ENCODE measurements at places on chromosomes 7 and 10. TPM values are rescaled to one million over a fixed set of nuclear protein-coding genes. Genes with fewer than 3 reads are reported as not detected.

The FAM53B gene
- 9.5 TPM for total RNA-seq

The WEE2 gene
- not detected for total RNA-seq

The DNAH11 gene
- total RNA-seq = 2.4 TPM

The SPDYE5 gene
- total RNA-seq = not detected

The SLC39A12 gene
- not detected for total RNA-seq

The PRXL2A gene
- total RNA-seq = 0.17 TPM

The BRI3 gene
- total RNA-seq = 315 TPM

The TDRD1 gene
- total RNA-seq = not detected

The PTPN20 gene
- not detected for total RNA-seq

The IRF5 gene
- total RNA-seq = not detected

The CTAGE4 gene
- not detected for total RNA-seq

The CPEB3 gene
- 0.85 TPM for total RNA-seq

The SLC26A3 gene
- not detected for total RNA-seq

- no peak overlapping the region for H3K27ac ChIP-seq
- H3K27me3 ChIP-seq = peaks cover 16% of the 10 kb centered on the region
- H3K4me1 ChIP-seq = no peaks in the 10 kb centered on the region
- no peaks in the 10 kb centered on the region for H3K36me3 ChIP-seq
- no peak for DNase-seq
Observed at GRCh38 chr7:129804890-129805719, 147.7 kb downstream of the UBE2H start.

DNA sequence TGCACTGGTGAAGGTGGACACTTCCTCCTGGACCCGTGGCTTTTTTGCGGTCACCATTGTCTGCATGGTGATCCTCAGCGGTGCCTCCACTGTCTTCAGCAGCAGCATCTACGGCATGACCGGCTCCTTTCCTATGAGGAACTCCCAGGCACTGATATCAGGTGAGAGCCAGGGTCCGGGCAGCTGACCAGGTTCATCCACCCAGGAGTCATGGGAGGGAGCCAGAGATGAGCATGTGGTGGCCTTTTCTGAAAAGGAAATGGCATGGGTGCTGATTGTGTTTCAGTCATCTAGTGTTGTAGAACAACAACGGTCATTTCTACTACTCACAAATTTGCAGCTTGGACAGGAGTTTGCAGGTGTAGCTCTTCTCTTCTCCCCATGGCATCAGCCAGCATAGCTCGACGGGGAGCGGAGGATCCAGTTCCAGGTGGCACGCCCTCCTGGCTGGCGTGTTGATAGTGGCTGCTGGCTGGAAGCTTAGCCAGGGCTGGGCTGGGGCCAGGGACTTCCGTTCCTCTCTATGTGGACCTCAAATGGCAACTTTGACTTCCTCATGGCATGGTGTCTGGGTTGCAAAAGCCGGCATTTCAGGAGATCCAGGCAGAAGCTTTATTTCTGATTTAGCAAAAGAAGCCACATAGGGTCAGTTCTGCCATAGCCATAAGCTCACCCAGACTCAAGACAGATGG, 32.7 kb downstream of the SLC29A3 start:
- no peaks in the 10 kb centered on the region for H3K36me3 ChIP-seq
- peaks cover 24% of the 10 kb centered on the region for H3K27me3 ChIP-seq
- H3K27ac ChIP-seq = no peak overlapping the region
- H3K4me3 ChIP-seq = no peak overlapping the region
- DNase-seq = no peak

DNA sequence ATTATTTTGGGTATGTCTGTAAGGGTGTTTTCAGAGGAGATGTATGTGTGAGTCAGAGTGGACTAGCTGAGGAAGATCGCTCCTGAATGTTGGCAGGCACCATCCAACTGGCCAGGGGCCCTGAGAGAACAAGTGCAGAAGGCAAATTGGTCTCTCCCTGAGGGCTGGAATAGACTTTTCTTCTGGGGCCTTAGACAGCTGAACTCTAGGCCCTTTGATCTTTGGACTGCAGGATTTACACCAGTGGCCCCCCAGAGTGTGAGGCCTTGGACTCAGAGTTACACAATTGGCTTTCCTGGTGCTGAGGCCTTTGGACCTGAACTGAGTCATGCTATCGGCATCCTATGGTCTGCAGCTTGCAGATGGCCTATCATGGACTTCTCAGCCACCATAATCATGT, 217.2 kb downstream of the REEP3 start:
- no peaks in the 10 kb centered on the region for H3K36me3 ChIP-seq
- H3K4me1 ChIP-seq = peaks cover 9% of the 10 kb centered on the region
- H3K27me3 ChIP-seq = peaks cover 2% of the 10 kb centered on the region

GRCh38 chr7:135753616-135754413, 5.2 kb upstream of the FAM180A start:
- H3K27me3 ChIP-seq = peaks cover 2% of the 10 kb centered on the region
- no peak overlapping the region for H3K4me3 ChIP-seq
- H3K27ac ChIP-seq = no peak overlapping the region
- DNase-seq = no peak
- peaks cover 5% of the 10 kb centered on the region for H3K36me3 ChIP-seq
- peaks cover 23% of the 10 kb centered on the region for H3K4me1 ChIP-seq

GRCh38 chr10:48287417-48288391, 13.2 kb upstream of the FRMPD2 start:
- H3K36me3 ChIP-seq = peaks cover 7% of the 10 kb centered on the region
- no peak overlapping the region for H3K4me3 ChIP-seq
- H3K27me3 ChIP-seq = peaks cover 40% of the 10 kb centered on the region
- H3K27ac ChIP-seq = no peak overlapping the region
- peaks cover 13% of the 10 kb centered on the region for H3K4me1 ChIP-seq

DNA sequence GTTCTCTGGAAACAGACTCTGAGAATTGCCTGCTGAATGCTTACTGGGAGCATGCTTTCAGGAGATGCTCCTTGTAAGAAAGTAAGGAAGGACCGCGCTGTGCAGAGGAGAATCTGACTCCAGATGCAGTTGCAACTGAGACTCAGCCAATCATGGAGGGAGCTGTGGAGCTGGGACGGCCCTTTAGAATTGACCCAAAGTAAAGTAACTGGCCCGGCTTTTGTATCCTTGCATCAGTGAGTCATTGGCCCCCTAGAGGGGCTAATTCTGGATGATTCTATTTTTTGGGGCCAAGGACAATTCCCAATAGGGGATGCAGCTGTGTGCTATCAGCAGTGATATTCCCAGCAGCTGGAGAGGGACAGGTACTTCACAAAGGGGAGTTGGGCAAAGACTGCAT, 170.4 kb downstream of the PTEN start:
- no peaks in the 10 kb centered on the region for H3K27me3 ChIP-seq
- no peak for DNase-seq
- no peak overlapping the region for H3K4me3 ChIP-seq
- H3K27ac ChIP-seq = no peak overlapping the region
- peaks cover 36% of the 10 kb centered on the region for H3K4me1 ChIP-seq
- no peaks in the 10 kb centered on the region for H3K36me3 ChIP-seq

GRCh38 chr10:72016608-72017300, 52.6 kb downstream of the CHST3 start:
- DNase-seq = no peak
- H3K27me3 ChIP-seq = peaks cover 13% of the 10 kb centered on the region
- H3K4me3 ChIP-seq = no peak overlapping the region
- peaks cover 16% of the 10 kb centered on the region for H3K4me1 ChIP-seq
- H3K27ac ChIP-seq = no peak overlapping the region

GRCh38 chr10:683448-684071, 5.9 kb downstream of the DIP2C start:
- H3K27ac ChIP-seq = peak overlapping the region; percentile 99
- H3K27me3 ChIP-seq = peaks cover 3% of the 10 kb centered on the region
- peaks cover 70% of the 10 kb centered on the region for H3K4me1 ChIP-seq
- H3K4me3 ChIP-seq = peak overlapping the region; percentile 90
- DNase-seq = peak; percentile 99
- H3K36me3 ChIP-seq = peaks cover 16% of the 10 kb centered on the region

- H3K36me3 ChIP-seq = no peaks in the 10 kb centered on the region
- H3K27ac ChIP-seq = no peak overlapping the region
- H3K27me3 ChIP-seq = peaks cover 38% of the 10 kb centered on the region
Observed at GRCh38 chr7:29806995-29807841, 910 bp downstream of the WIPF3 start.

DNA sequence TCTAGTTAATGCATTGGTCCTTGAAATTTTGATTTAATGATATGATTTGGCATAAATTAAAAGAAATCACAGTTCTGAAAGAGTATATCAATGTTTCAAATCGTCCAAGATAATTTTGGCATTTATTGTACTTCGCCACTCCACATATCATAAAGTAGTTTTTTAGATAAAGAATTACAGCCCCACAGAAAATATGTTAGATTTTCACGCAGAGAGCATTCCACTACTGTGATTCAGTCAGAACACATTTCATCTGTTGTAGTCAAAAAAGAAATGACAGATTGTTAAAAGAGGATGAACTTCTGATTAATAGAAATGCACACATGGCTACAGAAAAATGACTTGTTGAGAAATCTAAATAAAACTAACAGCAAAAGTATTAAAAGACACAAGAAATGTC, 1063.5 kb upstream of the LRRN3 start:
- no peaks in the 10 kb centered on the region for H3K27me3 ChIP-seq
- peaks cover 18% of the 10 kb centered on the region for H3K4me1 ChIP-seq
- H3K36me3 ChIP-seq = no peaks in the 10 kb centered on the region
- H3K4me3 ChIP-seq = no peak overlapping the region

DNA sequence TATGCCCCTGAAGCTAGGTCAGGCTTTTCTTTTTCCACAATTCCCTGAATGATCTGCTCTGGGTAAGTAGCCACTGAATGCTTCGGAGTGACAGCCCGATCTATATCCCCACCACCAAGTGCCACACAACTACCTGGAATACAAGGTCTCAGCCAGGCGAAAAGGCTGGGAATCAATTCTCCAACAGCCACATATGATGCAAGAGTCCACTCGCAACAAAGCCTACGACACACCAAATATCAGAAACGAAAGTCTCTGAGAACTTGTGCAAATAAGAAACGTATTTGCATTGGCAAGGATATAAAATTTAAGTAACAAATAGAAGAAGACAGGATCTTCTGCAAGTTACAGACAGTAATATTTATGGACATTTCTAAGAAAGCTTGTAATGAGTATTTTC, 5.7 kb downstream of the HIPK2 start:
- H3K4me3 ChIP-seq = peak overlapping the region; percentile 29
- H3K27ac ChIP-seq = peak overlapping the region; percentile 50
- H3K36me3 ChIP-seq = peaks cover 17% of the 10 kb centered on the region
- no peak for DNase-seq
- H3K27me3 ChIP-seq = peaks cover 2% of the 10 kb centered on the region
- peaks cover 79% of the 10 kb centered on the region for H3K4me1 ChIP-seq

DNA sequence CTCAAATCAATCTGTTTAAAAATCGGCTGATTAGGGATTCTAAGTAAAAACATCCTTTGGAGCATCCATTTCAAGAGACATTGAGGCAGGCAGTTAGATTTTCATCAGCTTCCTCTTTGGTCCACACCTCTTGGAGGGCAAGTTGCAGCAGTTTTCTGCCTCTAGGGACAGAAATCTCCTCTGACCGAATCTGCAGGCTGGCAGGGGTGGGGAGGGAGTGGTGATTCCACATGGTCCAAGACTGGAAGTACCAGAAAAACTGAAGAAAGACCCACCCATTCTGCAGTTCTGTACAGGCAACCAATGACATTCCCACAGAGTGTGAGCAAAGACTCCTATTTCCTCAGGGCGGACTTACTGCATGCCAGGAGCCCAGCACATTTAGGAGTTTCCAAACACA, 29.0 kb downstream of the FGFBP3 start:
- no peaks in the 10 kb centered on the region for H3K36me3 ChIP-seq
- DNase-seq = peak; percentile 11
- H3K4me3 ChIP-seq = no peak overlapping the region
- H3K4me1 ChIP-seq = peaks cover 20% of the 10 kb centered on the region

DNA sequence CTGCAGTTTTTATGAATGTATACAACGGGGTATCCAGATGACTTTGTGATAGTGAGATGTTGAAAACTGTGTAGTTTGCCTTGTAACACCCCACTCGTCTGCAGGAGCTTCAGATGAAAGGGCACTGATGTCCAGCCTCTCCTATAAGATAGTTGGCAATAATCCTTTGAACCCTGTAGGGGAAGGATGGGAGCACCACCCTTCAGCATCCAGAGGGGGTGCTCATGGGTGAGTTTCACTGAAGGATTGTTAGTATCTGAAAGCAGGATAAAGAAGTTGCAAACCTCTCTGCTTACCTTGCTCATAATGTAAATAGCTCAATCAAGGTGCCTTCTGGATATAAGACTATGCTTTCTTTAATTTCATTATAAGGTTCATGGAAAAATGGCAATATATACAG, 201.5 kb downstream of the TMEM178B start:
- DNase-seq = no peak
- H3K27me3 ChIP-seq = peaks cover 2% of the 10 kb centered on the region
- H3K4me1 ChIP-seq = peaks cover 8% of the 10 kb centered on the region
- no peaks in the 10 kb centered on the region for H3K36me3 ChIP-seq

GRCh38 chr10:12048547-12048946, 5.9 kb upstream of the UPF2 start:
- H3K36me3 ChIP-seq = 0 out of 2 replicates have a peak, but pooled peaks cover under 1% of the 10 kb centered on the region
- H3K4me1 ChIP-seq = peaks cover 6% of the 10 kb centered on the region
- H3K27me3 ChIP-seq = peaks cover 7% of the 10 kb centered on the region
- no peak overlapping the region for H3K27ac ChIP-seq

- no peak for DNase-seq
- H3K4me3 ChIP-seq = no peak overlapping the region
- H3K27ac ChIP-seq = no peak overlapping the region
- no peaks in the 10 kb centered on the region for H3K4me1 ChIP-seq
Observed at GRCh38 chr7:140375892-140376730, 22.2 kb downstream of the SLC37A3 start.

DNA sequence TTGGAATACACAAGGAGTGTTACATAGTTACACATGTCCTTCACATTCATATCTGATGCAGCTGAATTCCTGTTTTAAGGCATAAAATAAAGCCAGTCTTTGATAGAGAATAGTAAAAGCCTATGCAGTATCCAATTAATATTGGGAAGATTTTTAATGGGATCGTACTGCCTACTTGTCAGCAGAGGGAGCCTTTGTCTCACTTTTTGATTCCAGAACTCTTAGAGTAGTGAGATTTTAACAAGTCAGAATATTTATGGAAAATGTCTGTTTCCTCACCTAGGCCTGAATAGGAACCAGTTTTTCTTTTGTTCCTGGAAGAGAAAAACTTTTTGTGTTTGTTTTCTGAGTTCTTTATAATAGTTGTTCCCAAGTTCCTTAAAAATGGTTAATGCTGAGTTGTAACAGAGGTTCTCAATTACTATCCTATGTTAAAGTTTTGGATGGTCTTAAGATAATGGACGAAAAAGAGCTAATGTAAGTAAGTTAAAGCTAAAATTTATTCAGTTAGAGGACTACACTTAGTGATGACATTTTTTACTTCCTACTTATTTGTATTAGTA, 114.0 kb downstream of the BBS9 start:
- H3K27me3 ChIP-seq = no peaks in the 10 kb centered on the region
- H3K27ac ChIP-seq = no peak overlapping the region
- no peak overlapping the region for H3K4me3 ChIP-seq
- peak; percentile 60 for DNase-seq

GRCh38 chr10:47158116-47159071, 141.6 kb upstream of the GDF10 start:
- H3K36me3 ChIP-seq = peaks cover 36% of the 10 kb centered on the region
- H3K4me1 ChIP-seq = peaks cover 33% of the 10 kb centered on the region
- H3K27me3 ChIP-seq = peaks cover 3% of the 10 kb centered on the region

GRCh38 chr10:70445718-70446657, 4.5 kb upstream of the NODAL start:
- H3K4me3 ChIP-seq = no peak overlapping the region
- no peaks in the 10 kb centered on the region for H3K4me1 ChIP-seq
- peaks cover 32% of the 10 kb centered on the region for H3K27me3 ChIP-seq
- no peak overlapping the region for H3K27ac ChIP-seq
- H3K36me3 ChIP-seq = no peaks in the 10 kb centered on the region

Measured in HFFc6 (cell line).